ENCODE measurements at places on chromosomes 5 and 9. TPM values are rescaled to one million over a fixed set of nuclear protein-coding genes. Genes with fewer than 3 reads are reported as not detected.

- DNase-seq, result peak; percentile 41
Measured at GRCh38 chr9:2727966-2728613, 10.8 kb downstream of the KCNV2 start.

DNA sequence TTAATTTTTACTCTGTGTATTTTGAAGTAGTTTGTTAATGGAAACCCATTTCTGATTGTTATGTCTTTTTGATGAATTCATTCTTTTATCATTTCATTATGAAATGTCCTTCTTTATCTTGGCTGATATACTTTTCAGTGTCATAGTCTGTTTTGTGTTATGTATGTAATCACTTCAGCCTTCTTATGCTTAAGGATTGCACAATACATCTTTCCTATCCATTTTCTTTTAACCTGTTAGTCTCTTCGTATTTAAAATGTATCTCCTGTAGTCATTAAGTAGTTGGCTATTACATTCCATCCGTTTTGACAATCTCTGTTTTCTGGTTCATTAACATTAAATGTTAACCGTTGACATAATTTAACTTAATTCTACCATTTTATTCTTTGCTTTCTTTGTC is 344.6 kb upstream of the CTNND2 start:
- no peak for DNase-seq

GRCh38 chr5:31823472-31823871 is 184.5 kb downstream of the PDZD2 start:
- no peak for DNase-seq

Gene PPWD1
- total RNA-seq, result 16.4 TPM

Gene UBLCP1
- total RNA-seq, result 16.0 TPM

Gene MRRF
- total RNA-seq, result 33.2 TPM

Gene FAM200C
- total RNA-seq, result 0.51 TPM

Measured in gastrocnemius medialis (tissue), 4 donors.